ENCODE measurements at places on chromosomes 12 and 14. TPM values are rescaled to one million over a fixed set of nuclear protein-coding genes. Genes with fewer than 3 reads are reported as not detected.

- DNase-seq: no peak
These were observed 613 bp downstream of the SRSF9 start for GRCh38 chr12:120468821-120469449.

DNA sequence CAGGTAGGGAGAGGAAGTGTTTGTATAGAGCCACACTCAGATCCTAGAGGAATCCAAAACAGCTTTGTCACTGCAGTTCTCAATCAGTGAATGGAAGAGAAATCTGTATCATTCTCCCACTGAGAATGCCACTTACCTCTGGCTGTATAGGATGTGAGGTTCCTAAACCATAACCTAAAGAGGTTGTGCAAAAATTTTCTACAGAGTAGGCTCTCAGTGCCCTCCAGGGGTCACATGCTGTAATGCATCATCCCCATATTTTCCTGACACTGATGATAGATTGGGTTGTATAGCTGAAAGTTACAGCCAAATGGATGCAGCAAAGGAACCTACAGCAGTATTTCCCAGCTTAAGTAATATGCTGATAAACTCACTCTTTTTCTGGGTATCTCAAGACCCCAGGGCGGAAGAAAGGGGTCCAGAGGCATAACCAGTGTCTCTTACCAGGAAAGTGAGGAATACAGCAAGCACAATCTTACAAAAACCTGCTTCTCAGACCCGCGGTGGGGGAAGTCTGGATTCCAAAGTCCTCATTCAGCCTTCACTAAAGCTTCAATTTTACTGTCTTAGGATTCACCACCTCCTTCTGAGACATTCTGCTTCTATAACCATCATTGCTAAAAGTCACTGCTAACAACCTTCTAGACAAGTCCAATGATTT, 3.8 kb downstream of the BCDIN3D start:
- peak; percentile 43 for DNase-seq

GRCh38 chr12:52184813-52185212, 7.0 kb downstream of the KRT80 start:
- no peak for DNase-seq

DNA sequence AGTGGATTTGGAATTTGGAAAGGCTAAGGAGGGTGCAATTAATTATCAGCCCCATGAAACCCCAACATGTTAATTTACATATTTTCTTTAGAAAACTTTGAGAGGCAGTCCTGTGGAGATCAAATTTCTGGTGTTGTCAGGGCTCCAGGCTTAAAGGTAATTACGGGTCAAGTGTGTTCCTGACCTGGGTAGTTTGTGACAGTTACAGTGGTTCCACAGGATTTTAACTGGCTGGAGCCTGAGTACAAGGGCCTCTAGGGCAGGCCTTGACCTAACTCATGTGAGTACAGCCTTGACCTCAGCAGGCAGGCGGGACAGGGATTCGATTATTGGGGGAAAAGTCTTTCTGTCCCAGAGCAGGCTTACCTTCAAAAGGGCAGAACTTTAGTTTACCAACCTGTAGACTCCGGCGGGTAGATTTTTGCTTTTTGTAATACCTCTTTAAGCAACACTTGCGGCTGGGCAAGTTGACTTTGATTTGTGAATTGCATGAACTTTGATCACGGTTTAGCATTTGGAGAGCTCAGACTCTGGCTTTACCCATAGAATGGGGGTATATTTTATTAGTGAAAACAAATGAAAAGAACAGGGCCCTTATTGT, 8.4 kb upstream of the PPTC7 start:
- no peak for DNase-seq

DNA sequence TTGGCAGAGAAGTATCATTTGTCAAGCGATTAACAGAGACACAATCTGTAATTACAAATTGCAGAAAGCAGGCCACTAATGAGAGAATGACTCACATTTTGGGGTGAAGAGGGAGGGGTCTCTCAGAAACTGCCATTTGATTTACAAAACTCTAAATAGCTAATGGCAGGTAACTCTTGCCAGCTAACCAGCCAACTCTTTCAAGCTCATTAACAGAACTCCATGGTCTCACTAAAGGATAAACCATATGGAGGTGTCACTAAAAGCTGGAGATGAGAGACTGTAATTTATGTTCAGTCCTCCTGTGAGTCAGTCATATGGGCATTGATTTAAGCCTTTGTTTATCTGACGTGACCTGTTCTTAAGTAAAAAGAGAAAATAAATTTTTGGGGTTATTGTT, 336.4 kb downstream of the FOXG1 start:
- DNase-seq: no peak

DNA sequence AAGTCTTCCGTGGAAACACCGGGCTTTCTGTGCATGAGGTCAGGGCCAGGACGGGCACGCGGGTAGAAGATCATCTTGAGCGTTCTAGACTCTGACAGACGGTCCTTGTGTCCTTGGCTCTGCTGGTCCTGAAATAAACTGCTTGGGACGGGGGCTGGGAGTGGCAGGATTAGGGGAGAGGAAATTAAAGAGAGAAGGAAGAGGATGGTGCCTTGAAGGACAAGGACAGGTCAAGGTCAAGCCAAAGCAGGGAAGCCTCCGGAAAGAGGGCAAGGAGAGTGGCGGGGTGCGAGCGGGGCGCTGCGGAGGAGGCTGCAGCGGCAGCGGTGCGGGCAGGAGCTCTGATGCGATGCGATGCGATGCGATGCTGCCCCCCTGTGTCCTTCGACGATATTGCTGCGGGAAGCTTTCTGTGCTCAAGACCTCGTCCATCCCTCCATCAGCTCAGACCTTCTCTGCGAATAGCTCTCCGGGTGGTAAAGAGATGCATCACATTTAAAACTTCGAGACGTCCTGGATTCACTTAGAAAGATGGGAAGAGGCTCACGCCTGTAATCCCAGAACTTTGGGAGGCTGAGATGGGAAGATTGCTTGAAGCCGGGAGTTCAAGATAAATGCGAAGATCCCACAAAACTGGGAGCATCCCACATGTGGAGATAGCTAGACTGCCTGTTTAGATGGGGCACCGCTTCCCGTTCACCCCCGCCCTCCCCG, 110.1 kb upstream of the TMEM132D start:
- DNase-seq: peak; percentile 58

Gene LTA4H
- 43.7 TPM for total RNA-seq

DNA sequence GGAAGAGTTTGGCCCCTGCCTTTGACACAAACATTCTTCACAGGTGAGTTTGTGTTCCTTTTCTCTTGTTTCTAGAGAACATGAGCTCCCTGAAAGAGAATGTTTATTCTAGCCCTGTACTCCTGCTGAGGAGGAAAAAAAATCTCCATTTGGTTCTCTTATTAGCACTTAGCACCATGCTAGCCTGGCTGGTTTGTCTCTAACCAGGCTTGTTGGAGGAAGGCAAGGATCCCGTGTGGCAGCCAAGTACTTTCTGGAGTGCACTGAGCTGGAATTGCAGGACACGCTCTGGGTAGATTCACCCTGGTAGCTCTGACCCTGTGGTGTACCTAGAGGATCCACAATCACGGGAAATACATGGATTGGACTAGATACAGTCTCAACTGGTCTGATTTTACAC, 41.9 kb downstream of the KCNA1 start:
- no peak for DNase-seq

DNA sequence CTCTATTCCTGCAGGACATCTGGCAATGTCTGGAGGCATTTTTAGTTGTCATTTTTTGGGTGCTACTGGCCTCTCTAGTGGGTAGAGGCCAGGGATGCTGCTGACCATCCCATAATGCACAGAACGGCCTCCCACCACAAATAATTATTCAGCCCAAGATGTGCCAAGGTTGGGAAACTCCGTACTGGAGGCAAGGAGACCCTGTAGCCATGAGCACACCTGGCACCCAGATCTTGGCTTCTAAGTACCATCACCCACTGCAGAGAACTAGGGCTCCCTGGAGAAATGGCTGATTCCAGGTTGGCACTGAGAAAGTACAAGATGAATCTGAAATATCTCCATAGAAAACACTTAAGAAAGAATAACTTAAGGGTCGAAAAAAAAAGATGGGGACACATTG, 81.7 kb downstream of the RBM19 start:
- DNase-seq: no peak

DNA sequence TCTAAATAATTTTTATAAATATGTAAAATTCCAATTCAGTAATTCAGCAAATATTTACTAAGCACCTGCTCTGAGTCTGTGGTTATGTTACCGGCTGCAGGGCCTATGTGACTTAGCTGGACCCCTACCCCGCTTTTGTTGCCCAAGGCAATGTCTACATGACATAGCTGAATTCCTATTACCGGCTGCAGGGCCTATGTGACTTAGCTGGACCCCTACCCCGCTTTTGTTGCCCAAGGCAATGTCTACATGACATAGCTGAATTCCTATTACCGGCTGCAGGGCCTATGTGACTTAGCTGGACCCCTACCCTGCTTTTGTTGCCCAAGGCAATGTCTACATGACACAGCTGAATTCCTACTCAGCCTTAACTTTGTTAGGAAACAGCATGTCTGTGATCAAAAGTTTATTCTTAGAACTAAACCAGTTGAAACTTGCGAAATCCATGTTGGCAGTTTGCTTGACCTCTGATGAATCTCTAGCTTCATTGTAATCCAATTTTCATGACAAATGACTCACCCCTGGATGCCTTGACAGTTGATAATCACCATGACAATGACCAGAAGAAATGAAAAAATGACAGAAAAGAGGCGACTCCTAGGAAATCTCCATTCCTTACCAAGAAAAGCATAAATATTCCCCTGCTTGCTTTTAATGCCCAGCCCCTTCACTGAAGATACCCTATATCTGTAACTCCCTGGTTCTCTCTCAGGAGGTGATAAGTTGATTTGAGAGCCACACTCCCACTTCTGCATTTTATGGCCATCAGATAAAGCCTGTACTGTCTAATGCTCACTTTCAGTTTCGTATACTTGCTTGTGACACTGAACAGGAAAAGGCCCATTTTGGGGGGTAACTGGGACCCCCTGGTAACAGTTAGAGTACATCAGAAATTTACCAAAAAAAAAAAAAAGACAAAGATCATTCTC, 148.4 kb upstream of the SYT10 start:
- peak; percentile 28 for DNase-seq

Gene NYNRIN
- total RNA-seq: 0.03 TPM

GRCh38 chr14:21476523-21476924, 235 bp downstream of the RAB2B start:
- no peak for DNase-seq

Gene BEST3
- total RNA-seq: 0.12 TPM

GRCh38 chr12:104605685-104606084, 148.9 kb downstream of the CHST11 start:
- no peak for DNase-seq

- no peak for DNase-seq
These were observed 109.9 kb downstream of the NCOR2 start for GRCh38 chr12:124457287-124458219.

- no peak for DNase-seq
These were observed 206.5 kb downstream of the ETV6 start for GRCh38 chr12:11855983-11856374.

DNA sequence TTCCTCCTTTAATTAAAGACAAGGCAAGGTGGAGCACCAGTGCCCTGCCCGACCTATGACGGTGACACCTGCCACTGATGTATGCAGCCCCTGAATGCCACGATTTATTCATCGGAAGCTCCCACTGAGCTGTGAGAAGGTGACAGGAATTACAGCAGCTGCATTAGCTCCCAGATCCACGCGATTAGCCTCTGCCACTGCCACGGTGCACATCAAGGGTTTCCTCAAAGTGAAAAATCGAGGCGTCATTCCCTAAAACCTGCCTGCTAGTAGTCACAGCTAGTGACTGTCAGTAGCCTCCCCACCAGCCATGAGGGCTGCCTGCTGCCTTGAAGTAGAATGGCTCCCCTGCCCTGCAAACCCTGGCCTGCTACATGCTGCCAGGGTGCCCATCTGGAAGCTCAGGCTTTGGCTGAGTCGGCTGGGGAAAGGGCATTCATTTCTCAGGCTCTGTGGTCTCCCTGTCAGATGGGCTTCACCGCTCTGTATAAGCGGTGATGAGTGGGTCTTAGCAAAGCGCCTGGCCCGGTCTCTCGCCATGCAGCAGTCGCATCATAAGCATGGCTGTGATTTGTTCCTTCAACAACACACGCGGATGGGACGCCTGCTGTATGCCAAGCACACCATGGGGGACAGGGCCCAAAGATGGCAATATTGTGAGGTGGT, 8.2 kb upstream of the BCL11B start:
- DNase-seq: no peak
